ENCODE measurements at places on chromosomes 1 and 21.

- peak; percentile 55 for DNase-seq
These were observed 182.3 kb downstream of the FCRL5 start for GRCh38 chr1:157369808-157370521.

DNA sequence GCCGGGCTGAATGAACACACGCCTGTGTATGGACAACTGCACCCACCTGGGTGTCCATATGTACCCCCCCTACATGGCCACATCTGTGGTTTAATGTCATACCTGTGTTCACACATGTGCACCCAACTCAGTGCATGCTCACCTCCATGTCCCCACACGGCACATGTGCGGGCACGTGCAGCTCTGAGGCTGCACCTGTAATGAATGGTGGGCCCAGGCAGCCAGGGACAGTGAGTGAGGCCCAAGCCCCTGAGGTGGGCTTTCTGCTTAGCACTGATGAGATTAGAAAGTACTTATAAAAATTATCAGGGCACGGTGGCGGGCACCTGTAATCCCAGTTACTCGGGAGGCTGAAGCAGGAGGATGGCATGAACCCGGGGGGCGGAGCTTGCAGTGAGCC lies 42.5 kb upstream of the CSF3R start:
- no peak for DNase-seq

- DNase-seq, result no peak
These were observed 946 bp upstream of the HNRNPR start for GRCh38 chr1:23344987-23345472.

- DNase-seq, result no peak
These were observed 140.7 kb upstream of the VAMP3 start for GRCh38 chr1:7630378-7630777.

DNA sequence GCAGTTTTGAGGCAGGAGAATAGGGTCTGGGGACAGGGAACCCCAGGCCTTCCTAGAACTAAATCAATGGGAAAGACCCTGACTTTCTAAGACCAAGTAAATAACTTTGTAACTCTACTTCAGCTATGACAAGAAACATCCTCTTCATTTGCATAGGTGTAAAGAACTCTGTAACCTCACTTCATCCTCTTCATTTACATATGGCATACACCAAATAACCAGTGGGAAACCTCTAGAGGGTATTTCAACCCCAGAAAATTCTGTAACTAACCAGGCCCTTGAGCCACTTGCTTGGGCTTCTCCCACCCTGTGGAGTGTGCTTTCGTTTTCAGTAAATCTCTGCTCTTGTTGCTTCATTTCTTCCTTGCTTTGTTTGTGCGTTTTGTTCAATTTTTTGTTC lies 495.6 kb downstream of the SIPA1L2 start:
- no peak for DNase-seq

- DNase-seq, result no peak
These were observed 404.8 kb downstream of the KCTD3 start for GRCh38 chr1:215971793-215972441.

DNA sequence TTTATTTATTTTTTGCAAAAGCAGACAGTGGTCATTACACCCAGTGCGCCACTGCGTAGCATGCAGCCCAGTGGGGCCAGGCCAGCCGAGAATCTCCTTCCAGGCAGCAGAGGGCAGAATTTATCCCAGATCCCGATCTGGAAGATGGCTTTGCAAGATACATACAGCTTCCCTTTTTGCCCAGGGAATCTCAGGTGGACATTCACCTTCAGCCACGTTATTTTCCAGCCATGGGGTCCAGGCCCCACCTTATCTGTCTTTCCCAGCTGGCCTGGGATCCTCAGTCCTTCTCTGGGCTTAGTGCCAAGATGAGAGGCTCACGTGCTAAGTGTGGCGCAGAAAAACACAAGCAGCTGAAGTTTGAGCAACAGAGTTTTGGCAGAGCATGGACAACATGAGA lies 123.6 kb downstream of the AJAP1 start:
- DNase-seq, result no peak

DNA sequence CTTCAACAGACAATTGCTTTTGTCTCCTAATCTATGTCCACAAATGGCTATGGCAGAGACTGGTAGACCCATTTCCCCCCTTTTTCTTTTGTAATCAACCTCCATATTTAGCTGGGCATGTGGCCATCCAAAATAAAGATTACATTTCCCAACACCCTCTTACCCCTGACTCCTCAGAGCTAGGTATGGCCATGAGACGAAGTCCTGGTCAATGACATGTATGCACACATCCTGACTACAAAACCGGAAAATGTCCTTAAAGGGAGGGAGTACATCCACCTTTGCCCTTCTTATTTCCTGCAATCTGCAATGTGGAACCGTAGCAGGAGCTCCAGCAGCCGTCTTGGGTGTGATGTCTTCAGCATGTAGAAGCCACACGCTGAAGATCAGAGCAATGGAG lies 36.2 kb upstream of the RCSD1 start:
- DNase-seq, result no peak
